ENCODE measurements at places on chromosomes 3 and 15. TPM values are rescaled to one million over a fixed set of nuclear protein-coding genes. Genes with fewer than 3 reads are reported as not detected.

DNA sequence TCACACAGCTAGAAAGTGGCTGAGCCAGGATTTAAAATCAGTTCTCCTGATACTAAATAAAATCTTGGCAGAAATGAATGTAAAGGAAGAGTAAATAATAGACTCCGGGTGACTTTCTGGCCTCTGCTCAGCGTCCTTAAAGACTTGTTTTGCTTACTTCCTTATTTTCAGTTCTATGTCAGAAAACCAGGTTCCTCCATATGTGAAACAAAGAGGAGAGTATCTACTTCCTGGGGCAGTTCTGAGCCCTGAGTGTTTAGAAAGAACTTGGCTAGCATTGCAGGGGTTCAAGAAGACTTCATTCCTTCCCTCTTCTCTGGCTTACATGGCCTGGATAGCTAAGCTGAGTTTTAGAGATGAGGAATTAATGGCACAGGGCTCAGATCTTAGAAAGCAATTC lies 222.8 kb upstream of the TLE3 start:
- DNase-seq: no peak

DNA sequence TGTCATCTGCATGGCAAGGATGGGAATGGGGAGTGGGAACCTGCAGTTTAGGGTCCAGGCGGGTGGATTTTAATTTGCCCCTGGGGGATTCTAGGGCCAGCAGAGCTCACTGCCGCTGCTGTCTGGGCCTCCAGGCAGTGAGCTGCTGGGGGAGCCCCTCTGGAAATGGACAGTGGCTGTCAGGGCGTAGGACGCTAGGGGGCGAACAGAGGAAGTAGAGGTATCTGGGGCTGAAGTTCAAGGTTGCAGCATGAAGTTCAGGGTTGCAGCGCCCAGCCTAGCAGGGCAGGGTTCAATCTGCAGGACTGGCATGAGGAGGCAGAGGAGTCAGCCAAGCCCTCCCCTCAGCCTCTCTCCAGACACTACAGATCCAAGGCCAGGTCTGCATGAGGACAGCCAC lies 49.5 kb downstream of the APBA2 start:
- DNase-seq: no peak

DNA sequence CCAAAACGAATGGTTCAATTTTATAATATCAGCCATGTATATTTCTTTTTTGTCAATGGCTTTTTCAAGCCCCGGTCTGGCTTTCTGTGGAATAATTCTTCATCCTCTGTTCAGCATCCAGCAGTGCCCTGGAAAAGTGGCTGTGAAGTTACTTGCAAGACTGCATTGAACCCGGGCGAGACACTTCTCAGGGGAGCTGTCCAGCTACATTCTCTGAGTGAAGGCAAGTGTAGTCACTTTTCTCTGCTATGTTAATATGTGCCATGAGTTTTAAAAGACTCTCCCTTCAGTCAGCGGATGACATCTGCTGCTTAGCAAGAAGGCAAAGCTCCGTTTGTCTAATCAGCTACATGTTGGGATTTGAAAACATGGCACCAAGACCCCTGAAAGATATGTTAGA lies 81.3 kb upstream of the RGMA start:
- no peak for DNase-seq

GRCh38 chr15:40008061-40008765 lies 30.8 kb downstream of the SRP14 start:
- no peak for DNase-seq

GRCh38 chr15:77036537-77037387 lies 34.1 kb downstream of the TSPAN3 start:
- peak; percentile 57 for DNase-seq

- no peak for DNase-seq
Observed at GRCh38 chr15:48940508-48940907, 23.2 kb downstream of the SHC4 start.

DNA sequence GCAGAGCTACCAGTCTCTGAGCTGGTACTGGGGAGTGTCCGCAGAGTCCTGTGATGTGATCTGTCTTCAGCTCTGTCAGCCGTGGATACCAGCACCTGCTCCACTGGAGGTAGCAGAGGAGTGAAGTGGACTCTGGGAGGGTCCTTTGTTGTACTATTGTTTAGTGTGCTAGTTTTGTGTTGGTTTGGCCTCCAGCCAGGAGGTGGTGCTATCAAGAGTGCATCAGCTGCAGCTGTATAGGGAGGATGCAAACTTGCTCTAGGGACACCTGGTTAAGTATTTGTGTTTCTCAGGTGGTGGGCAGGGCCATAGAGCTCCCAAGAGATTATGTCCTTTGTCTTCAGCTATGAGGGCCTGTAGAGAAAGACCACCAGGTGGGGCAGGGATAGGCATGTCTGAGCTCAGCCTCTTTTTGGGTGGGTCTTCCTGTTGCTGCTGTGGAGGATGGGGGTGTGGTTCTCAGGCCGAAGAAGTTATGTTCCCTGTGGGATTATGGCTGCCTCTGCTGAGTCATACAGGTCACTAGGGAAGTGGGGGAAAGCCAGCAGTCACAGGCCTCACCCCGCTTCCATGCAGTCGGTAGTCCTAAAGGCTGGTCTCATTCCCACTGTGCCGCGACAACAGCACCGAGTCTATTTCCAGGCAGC lies 443.2 kb upstream of the TBL1XR1 start:
- DNase-seq: no peak

PFKFB4 gene
- total RNA-seq: 1.2 TPM

CEMIP gene
- 0.22 TPM for total RNA-seq

TMEM158 gene
- total RNA-seq: not detected

NR1I2 gene
- not detected for total RNA-seq
